T-helper 17 cell (primary cell): ENCODE measurements at places on chromosomes 6 and 20.

GRCh38 chr20:57667924-57668782 lies 41.7 kb downstream of the PMEPA1 start:
- no peak for DNase-seq

GRCh38 chr6:88296694-88297093 lies 130.5 kb upstream of the CNR1 start:
- DNase-seq, result no peak

DNA sequence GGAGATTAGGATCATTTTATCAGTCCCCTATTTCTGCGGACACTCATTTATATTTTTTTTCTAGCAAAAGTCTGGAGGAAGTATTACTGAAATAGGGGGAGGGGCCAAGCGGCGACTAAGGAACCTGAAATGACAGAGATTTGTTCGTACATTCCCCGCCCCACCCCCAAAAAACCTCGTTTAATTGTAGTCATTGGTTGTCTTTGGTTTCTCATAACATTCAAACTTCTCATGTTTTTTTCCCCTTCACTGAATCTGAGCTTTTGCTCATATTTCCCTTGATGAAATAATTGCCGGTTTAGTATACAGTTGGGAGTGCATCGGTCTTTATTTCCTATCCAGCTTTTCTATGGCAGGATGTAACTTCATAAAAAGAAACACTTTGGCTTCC lies 768 bp upstream of the FYN start:
- DNase-seq, result no peak

DNA sequence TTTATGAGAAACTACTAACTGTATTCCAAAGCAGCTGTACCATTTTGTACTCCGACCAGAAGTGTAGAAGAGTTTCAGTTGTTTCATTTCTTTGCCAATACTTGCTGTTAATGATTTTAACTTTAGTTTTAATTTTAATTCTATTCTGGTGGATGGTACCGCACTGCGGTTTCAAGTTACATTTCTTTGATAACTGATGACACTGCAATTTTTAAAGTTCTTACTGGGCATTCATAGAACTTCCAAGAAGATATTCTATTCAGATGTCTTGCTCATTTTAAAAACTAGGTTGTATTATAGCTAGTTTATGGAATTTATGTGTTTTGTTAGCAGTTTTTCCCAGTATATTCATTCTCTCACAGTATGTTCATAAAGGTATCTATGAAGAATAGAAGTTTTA lies 63.8 kb upstream of the LYRM2 start:
- no peak for DNase-seq

- DNase-seq, result no peak
Observed at GRCh38 chr6:12344296-12344695, 54.1 kb downstream of the EDN1 start.

GRCh38 chr6:134031696-134032255 lies 20.6 kb downstream of the SLC2A12 start:
- no peak for DNase-seq

GRCh38 chr20:9028419-9028818 lies 40.5 kb upstream of the PLCB4 start:
- DNase-seq, result no peak

DNA sequence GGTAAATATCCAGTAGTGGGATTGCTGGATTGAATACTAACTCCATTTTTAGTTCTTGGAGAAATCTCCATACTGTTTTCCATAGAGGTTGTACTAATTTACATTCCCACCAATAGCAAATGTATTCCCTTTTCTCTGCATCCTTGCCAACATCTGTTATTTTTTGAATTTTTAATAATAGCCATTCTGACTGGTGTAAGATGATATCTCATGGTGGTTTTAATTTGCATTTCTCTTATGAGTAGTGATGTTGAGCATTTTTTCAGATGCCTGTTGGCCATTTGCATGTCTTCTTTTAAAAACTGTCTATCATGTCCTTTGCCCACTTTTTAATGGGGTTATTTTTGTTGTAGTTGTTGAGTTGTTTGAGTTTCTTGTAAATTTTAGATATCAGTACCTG lies 253.2 kb downstream of the HAO1 start:
- no peak for DNase-seq

GRCh38 chr6:29597184-29597583 lies 12.3 kb downstream of the OR2H2 start:
- DNase-seq, result no peak

- DNase-seq, result no peak
Observed at GRCh38 chr20:4086771-4087687, 71.7 kb upstream of the RNF24 start.

GRCh38 chr6:140601021-140601808 lies 1226.8 kb upstream of the CITED2 start:
- DNase-seq, result no peak

DNA sequence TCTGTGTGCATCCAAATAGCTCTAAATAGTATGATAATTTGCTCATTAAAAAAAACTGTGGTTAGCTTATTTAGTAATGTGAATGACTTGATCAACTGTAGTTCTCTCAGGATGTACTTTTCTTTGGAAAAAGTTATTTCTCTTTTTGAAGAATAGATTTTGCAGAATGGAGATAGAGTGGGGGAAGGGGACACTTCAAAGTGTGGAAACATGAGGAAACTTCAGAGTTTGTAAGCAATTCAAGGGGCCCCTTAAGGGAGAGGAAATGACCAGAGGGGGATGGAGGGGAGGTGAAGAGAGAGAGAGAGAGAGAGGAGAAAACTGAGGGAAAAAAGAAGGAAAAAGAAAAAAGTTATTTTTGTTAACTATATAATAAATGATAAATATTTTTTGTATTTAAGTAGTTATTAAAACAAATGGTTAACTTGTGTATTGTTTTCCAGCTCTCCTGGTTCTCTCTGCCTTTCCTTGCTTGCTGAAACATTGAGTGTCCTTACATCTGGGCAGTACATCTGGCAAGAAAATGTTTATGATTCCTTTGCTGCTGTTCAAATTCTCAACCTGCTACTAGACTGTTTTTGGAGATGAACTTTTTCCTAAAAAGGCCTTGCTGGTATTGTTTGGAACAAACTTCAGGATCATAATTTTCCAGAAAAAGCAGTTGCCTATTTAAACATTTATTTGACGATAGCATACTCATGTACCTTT lies 497.5 kb upstream of the CITED2 start:
- DNase-seq, result no peak

GRCh38 chr20:37758332-37758731 lies 64.5 kb downstream of the CTNNBL1 start:
- no peak for DNase-seq

- DNase-seq, result peak; percentile 88
Observed at GRCh38 chr6:34425498-34426410, at the start of gene RPS10. TSS of gene RPS10 (minus strand) at chr6:34426069. CDS start at chr6:34425221, 848 bp downstream.

GRCh38 chr20:22796469-22797077 lies 212.2 kb upstream of the FOXA2 start:
- DNase-seq, result no peak

GRCh38 chr6:161536224-161536630 lies 262.4 kb upstream of the AGPAT4 start:
- DNase-seq, result no peak
